ENCODE measurements at places on chromosomes 12 and 14. TPM values are rescaled to one million over a fixed set of nuclear protein-coding genes. Genes with fewer than 3 reads are reported as not detected.

- no peak overlapping the region for H3K4me3 ChIP-seq
- H3K27me3 ChIP-seq = no peaks in the 10 kb centered on the region
- no peak overlapping the region for H3K27ac ChIP-seq
These were observed 80.0 kb upstream of the DBX2 start for GRCh38 chr12:45130881-45131281.

GRCh38 chr14:96511667-96512066 is 9.5 kb downstream of the PAPOLA start:
- no peaks in the 10 kb centered on the region for H3K36me3 ChIP-seq
- no peak overlapping the region for H3K27ac ChIP-seq
- no peaks in the 10 kb centered on the region for H3K27me3 ChIP-seq
- H3K4me3 ChIP-seq = no peak overlapping the region
- DNase-seq = no peak
- peaks cover 65% of the 10 kb centered on the region for H3K4me1 ChIP-seq

DNA sequence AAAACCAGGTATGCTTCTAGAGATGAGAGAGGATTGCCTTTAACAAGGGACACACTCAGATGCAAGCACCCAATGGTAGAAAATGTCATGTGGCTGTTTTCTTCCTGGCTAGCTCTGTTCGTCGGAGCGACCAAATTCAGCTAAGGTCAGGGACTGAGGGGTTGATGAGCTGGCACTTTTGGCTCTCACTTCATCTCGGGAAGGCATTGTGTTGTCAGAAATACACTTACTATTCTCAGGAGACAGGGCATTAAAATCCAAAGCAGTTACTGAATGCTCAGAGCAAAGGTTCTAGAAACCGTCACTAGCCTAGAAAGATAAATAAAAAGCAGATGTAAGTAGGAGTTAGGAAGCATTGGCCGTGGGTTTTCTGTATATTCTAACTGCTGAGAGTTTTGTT is 275.7 kb upstream of the SSTR1 start:
- no peaks in the 10 kb centered on the region for H3K27me3 ChIP-seq
- DNase-seq = no peak
- no peak overlapping the region for H3K27ac ChIP-seq

- H3K27me3 ChIP-seq = peaks cover 5% of the 10 kb centered on the region
- peaks cover 17% of the 10 kb centered on the region for H3K4me1 ChIP-seq
- H3K4me3 ChIP-seq = peak overlapping the region; percentile 63
- H3K36me3 ChIP-seq = no peaks in the 10 kb centered on the region
- DNase-seq = no peak
These were observed 1.4 kb downstream of the BCL11B start for GRCh38 chr14:99270458-99271220.

DNA sequence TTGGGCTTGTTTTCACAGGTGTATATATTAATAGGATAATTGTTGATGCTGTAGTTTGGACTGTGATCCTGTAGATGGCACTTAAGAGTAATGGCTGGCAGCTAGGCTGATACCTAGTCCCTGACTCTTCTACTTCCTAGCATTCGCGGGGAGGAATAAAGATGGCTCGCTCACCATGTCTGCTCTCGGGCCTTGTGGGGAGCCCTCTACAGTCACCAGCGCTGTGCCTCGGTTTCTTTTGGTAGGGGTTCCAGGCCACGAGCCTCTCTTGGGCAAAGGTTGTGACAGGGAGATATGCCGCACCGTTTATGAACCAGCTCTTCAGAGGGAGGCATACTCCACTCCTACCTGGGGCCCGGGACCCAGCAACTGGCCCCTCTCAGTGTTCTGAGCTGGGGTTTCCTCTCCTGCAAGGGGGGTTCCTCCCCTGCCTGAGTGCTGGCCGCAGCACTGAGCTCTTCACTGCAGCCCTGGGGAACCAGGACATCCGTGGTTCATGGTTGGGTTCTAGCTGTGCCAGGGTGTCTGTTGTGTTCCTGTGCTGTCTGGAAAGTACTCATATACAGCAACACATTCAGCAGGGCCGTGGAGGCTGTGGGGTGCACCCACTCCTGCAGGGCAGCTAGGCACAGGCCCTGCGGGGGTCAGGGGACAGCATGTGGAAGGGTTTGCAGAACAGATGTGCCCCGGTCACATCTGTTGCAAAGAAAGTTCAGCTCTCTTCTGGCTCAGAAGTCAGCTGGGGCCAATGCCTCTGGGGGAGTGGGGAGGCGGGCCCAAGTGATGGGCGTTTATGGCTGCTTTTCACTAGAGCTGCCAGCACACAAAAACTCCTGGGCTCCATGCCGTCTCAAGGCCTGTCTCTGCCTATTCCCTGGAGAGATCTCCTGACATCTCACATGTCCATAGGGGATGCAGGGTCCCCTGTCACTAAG is 147.9 kb downstream of the PPFIA2 start:
- no peaks in the 10 kb centered on the region for H3K27me3 ChIP-seq
- no peaks in the 10 kb centered on the region for H3K36me3 ChIP-seq
- no peak for DNase-seq
- H3K4me1 ChIP-seq = no peaks in the 10 kb centered on the region

PRPH gene
- total RNA-seq = 2.5 TPM

Data from thoracic aorta (tissue), 2 donors.